GM10248 (cell line): ENCODE measurements at places on chromosomes 7 and 10.
A peak's percentile ranks its signal among the peaks of the same experiment; 100 is the strongest.

GRCh38 chr7:121591926-121592325, 195.8 kb upstream of the FAM3C start:
- no peak for DNase-seq

DNA sequence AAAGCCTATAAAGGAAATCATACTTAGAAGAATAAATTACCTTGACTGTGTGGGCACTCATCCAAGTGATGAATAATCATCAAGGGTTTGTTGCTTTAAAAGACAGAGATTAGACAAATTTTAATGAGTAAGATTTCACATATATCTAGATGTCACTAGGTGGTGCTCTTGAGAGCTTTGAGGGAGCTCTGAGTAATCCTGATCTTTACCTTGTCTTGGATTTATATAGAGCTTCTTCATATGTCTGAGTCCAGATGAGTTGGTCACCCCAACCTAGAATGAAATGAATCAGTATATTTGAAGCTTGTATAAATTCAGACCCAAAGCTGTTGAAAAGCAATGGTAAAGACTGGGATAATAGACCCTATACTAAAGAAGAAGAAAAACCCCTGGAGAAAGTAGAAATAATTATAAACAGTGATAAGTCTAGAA, 3.7 kb downstream of the AGR2 start:
- DNase-seq = peak; percentile 24

DNA sequence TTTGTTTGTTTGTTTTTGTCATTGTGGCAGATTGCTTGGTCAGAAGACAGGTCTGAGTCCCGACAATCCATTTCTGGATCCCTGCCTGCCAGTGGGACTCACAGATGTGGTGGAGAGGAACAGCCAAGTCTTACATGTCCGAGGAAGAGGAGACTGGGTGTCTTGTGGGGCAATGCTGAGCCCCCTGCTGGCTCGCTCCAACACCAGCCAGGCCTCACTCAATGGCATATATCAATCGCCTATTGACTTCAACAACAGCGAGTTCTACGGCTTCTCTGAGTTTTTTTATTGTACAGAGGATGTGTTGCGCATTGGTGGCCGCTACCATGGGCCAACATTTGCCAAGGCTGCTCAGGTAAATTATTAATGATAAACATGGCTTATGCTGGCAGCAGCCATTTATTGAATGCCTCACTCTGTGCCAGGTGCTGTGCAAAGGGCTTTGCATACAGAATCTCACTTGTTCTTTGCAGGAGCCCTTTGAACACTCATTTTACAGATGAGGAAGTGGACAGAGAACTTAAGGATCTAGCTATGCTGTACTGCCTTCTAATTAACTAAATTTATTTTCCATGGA, 33.3 kb downstream of the COX15 start:
- DNase-seq = no peak

- DNase-seq = no peak
Measured at GRCh38 chr7:92647652-92648051, 57.5 kb upstream of the FAM133B start.

DNA sequence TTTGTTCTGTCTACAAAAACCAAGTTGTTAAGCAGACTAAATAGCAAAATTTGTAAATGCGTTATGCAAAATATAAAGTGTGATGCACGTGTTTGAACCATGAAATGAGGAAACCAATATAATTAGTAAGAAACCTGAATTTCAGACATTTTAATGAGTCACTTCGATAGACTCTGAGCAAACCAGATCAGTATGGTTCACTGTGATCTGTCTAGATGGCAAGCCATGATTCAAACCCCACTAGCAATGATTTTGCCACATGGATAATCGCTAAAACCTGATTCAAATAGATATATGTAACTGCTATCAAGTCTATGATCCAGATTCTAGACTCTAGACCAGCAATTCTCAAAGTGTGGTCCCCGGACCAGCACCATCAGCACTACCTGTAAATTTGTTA, 24.8 kb downstream of the ZC3HAV1 start:
- no peak for DNase-seq

GRCh38 chr10:15395935-15396334, 24.8 kb upstream of the FAM171A1 start:
- no peak for DNase-seq

DNA sequence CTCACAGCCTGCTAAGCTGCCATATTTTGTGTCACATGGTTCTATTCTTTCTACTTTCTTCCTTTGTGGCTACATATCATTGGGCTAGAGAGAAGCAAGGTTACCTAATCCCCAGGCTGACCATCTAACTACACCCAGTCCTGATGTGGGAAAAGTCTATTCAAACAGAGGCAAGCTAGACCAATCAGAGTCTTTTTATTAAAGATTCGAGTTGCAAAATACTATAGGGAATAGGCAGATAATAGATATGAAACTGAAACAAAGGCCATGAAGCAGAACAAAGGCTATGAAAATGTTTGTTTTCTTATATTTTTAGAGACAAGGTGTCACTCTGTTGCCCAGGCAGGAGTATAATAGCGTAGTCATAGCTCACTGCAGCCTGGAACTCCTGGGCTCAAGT, 36.7 kb downstream of the MTERF1 start:
- DNase-seq = no peak

DNA sequence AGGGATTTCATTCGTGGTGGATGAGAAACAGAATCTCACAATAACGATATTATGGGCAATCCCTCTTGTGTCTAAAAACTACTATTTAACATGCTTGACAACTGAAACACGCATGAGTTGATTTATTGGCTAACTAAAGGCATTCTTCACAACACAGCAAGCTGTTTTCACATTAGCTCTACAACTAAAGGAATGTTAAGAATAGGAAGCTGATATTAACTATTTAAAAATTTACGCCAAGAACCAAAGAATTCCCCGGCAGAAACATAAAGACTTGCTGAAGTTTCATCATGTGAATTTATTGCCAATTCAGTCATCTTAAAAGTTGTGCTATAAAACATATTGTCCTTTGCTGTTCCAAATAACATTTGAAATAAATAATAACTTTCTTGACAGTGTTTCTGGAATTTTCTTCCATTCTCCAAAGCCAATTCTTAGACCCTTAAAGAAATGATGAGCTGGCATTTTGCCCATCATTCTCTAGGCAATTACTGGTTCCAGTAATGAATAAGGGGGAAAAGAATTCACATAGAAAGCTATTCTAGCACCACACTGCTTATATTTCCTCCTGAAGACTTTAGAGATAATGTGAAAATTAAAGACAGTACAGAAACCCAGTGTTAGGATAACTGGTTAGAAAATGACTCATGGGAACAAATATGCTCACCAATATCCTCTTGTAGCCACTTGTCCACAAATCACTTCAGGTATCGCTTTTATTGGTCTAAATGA, 233.1 kb downstream of the PARD3 start:
- no peak for DNase-seq

GRCh38 chr10:80493522-80494051, 39.5 kb downstream of the TSPAN14 start:
- no peak for DNase-seq

DNA sequence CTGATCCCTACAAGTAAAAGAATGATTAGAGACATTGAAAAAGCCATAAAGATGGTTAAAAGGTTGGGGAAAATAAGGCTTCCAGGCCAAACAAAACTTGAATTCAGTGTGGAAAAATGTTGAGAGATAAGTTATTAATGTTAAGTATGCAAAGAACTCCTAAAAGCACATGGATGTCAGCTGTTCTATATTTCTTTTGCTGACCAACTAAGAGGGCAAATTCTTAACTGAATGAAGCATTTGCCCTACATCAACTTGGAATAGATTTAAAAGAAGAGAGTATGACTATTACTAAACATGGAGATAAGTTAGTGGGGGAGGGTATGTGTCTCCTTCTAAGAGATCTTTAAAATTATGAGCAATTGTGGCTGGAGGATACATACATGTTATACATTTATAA, 124.8 kb downstream of the KIAA1217 start:
- no peak for DNase-seq

GRCh38 chr7:36861656-36862055, 137.4 kb upstream of the AOAH start:
- DNase-seq = no peak

GRCh38 chr10:90986136-90986760, 65.4 kb upstream of the ANKRD1 start:
- no peak for DNase-seq

GRCh38 chr10:96495544-96495943, 18.2 kb downstream of the TLL2 start:
- no peak for DNase-seq

DNA sequence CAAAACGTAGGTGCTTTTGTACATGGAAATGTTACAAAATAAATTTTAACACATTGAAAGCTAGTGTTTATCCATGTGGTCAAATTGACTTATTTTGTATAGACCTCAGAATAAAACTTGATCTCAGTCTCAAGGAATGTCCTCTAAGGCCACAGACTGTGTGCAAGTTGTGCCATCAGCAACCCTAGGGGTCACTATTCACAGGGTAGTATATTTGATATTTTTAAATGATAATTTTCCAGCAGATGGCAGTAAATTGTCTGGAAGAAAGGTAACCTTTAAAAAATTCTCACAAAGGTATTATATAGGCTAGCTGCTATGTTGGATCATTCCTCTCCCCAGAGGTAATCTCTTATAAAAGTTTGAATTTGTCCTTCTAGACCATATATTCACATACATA, 12.9 kb upstream of the SNX10 start:
- DNase-seq = no peak

DNA sequence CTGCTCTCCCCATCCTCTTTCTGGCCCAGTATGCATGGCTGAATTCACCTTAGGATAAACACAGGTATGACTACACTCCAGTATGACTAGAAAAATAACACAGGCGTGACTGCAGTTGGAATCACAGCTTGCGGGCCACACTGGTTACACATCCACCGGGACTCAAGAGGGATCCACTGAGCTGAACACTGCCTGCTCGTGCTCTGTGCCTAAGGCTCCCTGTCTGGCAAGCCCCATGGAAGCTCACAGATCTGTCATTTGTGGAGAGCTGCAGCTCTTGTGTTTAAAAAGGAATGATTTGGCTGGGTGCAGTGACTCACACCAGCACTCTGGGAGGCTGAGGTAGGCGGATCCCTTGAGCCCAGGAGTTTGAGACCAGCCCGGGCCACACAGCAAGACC, 26.8 kb downstream of the VOPP1 start:
- DNase-seq = no peak

GRCh38 chr10:60289800-60290199, 99.9 kb downstream of the ANK3 start:
- DNase-seq = no peak

- DNase-seq = no peak
Measured at GRCh38 chr7:157047148-157047547, 36.7 kb upstream of the MNX1 start.

GRCh38 chr10:78178940-78179339, 145.3 kb downstream of the RPS24 start:
- DNase-seq = no peak

DNA sequence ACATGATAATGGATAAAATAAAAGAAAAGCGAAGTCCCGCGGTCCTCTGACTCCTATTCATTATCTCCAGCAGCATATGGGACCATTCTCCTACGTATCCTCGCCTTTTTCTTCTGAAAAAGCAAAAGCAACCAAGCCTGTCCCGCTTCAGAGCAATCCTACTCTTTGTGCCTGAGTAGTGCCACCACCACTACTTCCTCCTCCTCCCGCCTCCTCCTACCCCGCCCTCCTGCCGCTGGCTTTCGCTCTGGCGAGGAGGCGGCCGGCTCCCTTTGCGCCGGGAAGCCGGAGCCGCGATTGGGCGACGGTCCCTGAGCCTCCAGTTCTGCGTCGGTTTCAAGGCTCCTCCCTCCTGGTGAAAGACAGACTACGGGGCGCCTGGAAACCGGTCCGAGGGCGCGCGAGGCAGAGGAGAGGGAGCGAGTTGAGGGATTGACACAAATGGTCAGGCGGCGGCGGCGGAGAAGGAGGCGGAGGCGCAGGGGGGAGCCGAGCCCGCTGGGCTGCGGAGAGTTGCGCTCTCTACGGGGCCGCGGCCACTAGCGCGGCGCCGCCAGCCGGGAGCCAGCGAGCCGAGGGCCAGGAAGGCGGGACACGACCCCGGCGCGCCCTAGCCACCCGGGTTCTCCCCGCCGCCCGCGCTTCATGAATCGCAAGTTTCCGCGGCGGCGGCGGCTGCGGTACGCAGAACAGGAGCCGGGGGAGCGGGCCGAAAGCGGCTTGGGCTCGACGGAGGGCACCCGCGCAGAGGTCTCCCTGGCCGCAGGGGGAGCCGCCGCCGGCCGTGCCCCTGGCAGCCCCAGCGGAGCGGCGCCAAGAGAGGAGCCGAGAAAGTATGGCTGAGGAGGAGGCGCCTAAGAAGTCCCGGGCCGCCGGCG, at the start of gene FZD1:
Gene FZD1, plus strand, starts transcription at position 388 of the 878 bp plus-strand sequence. Its CDS starts 448 bp downstream, at position 836.
- peak; percentile 87 for DNase-seq

DNA sequence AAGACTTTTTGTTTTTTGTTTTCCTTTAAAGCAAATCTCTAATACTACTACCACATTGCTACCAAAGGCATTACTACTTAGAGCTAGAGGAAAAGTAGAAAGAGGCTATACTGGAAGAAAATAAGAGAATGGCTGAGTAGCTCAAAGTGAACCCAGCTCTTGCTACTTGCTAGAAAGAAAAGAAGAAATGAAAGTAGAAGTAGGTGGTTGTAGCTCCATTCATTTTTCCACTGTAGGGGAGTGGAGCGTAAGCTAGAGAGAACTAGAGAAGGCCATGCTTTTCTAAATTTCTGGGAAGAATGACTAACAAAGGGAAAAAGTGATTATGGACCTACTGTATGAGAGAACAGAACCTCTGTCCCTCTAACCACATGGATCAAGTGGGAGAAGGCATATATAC, 184.4 kb downstream of the PON1 start:
- no peak for DNase-seq

DNA sequence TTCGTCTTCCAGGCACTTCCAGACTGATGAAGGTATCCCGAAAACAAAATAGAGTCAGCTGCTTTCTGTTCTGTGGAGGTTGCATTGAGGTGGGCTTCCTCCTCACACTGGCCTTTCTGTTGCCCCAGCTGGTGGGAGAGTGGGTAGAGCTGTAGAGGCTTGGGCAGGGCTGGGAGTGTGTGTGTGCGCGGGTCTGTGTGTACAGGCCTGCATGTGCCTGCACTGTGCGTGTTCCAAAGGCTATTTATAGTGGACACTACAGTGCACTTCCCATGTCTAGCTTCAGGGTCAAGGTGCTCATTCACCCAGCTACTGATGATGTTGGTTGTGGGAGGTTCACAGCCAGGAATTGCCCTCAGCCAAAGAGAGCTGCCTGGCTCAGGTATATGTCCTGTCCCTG, 260.1 kb upstream of the HABP2 start:
- DNase-seq = no peak

- DNase-seq = no peak
Measured at GRCh38 chr7:132603220-132603833, 27.1 kb upstream of the PLXNA4 start.

- DNase-seq = no peak
Measured at GRCh38 chr7:74069790-74070618, 13.6 kb upstream of the LIMK1 start.

GRCh38 chr7:12422554-12423320, 19.1 kb upstream of the VWDE start:
- no peak for DNase-seq

- no peak for DNase-seq
Measured at GRCh38 chr7:74294191-74294998, 5.2 kb downstream of the CLIP2 start.
